ENCODE measurements at places on chromosomes 5 and 9.

DNA sequence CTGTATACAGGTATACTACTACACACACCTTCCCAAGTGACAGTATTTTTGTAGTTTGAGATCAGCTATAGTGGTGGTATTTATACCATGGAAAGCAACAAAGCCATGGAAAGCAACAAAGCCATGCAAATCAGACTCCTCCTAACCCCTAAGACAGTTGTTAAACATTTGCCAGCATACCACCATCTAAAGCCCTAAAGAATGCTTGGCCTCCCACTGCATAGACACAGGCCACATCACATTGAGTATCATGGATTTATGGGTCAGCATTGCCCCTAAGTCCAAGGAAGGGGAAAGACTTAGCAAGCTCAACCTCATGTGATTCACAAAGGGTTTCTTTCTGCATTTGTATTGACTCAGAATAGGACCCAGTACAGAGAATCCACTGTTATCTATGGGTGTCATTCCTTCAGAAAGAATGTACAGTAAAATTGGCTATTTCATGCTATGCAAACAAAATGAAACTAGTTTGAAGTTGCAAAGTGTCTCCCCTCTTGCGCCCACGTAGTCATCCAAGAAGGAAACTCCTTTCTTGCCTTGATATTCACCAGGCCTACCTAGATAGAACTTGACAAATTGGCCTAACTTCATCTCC, 70.4 kb upstream of the IQGAP2 start:
- no peak for DNase-seq

GRCh38 chr9:111924281-111924680, 27.7 kb downstream of the UGCG start:
- DNase-seq, result no peak

DNA sequence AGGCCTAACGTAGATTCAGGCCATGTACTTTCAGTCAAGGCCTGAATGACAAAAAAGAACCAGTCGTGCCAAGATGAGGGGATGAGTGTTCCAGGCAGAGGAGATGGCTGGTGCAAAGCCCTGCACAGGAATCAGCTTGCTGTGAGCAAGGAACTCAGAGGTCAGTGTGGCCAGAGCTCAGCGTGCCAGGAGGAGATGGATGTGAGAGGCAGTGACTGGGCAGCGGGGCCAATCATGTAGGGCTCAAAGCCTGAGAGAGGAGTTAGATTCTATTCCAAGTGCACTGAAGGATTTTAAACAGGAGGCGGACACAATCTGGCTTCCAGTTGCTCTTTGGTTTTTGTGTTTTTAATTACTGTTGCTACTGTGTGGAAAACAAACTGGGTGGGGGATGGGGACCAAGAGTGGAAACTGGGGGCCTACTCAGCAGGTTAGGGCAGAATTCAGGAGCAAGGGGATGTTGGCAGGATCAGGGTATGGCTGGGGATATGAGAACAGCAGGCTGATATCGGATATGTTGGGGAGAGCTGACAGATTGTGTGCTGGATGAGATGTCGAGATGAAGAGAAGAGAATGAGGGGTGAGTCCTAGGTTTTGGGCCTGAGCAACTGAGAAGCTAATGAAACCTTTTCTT, 64.3 kb downstream of the ANGPTL2 start:
- no peak for DNase-seq

DNA sequence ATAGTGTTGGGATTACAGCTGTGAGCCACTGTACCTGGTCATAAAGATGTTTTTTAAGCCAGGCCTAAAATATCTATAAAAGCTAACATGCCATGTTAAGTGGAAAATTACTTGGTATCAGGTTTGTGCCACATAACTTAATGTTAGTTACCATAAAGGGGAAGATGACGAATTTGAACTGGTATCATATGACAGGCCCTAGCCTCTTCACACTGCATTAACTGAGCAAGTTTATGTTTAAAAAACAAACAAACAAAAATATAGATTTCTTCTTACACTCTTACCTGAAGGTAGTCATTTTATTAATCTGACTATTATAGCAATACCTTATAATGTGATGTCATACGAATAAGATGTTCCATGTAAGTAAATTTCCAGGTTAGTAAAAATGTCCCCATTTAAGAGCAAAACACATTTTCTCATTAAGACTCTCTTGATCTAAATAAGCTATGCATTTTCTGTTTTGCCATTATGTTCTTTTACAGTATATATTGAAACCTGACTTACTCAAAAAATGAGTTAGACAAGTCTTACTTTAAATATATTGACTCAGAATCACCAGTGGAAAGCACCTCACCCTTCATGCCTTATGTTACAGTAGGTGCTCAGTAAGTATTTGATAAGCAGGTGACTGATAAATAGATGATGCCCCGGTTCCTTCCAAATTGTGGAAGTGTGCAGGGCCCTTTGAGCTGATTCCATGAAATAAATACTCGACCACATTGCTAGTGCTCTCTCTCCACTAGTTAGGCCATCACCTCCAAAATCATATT, 125.4 kb downstream of the CDC42SE2 start:
- no peak for DNase-seq

DNA sequence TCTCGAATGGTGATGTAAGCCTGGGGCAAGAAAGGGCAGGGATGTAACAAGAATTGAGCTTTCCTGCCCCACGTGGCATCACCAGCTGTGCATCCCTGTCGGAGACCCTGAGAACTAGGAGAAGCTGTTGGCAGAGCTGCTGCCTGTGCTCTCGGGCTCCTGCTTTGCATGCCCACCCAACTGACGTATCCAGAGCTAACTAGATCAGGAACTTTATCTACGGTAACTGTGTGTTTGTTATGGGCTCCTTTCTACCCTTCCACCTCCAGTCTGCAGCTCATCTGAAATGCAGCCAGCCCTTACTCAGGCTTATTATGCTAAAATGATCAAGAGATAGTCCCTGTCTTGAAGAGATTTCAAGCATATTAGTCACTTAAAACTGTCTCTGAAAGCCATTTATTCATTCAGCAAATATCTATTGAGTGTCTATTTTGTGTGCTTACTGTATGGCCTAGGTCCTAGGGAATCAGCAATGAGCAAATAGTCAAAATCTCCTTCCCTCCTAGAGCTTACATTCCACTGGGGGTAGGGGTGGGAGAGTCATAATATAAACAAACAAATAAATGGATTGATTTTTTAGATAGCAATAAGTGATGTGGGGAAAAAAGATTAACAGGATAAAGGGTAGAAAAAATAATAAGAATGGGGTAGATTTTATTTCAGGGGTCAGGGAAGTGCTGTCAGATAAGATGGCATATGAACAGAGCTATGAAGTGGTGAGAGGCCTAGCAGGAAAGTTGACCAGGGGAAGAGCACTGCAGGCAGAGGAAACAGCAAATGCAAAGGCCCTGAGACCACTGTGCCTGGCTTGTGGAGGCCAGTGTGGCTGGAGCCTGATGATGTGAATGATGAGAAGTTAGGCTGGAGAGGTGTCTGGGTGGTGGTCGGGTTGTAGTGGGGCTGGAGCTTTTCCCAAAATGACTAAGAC, 118.2 kb downstream of the GALNT10 start:
- DNase-seq, result no peak

GRCh38 chr9:131995382-131995781, 84.3 kb downstream of the MED27 start:
- no peak for DNase-seq

DNA sequence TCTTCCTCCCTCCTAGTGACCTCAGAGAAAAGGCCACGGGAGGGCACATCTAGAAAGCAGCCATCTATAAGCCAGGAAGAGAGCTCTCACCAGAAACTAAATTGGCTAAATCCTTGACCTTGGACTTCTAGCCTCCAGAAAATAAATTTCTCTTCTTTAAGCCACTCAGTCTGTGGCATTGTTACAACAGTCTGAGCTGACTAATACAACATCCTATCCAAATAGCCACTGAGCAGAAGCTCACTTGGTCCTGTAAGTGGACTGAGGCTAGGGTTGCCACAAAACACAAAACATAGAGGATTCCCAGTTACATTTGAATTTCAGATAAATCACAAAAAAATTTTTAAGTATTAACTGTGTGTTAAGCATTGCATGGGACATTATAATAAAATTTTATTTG, 383.4 kb downstream of the MLLT3 start:
- no peak for DNase-seq

- no peak for DNase-seq
Observed at GRCh38 chr9:18343784-18344183, 130.2 kb upstream of the ADAMTSL1 start.

DNA sequence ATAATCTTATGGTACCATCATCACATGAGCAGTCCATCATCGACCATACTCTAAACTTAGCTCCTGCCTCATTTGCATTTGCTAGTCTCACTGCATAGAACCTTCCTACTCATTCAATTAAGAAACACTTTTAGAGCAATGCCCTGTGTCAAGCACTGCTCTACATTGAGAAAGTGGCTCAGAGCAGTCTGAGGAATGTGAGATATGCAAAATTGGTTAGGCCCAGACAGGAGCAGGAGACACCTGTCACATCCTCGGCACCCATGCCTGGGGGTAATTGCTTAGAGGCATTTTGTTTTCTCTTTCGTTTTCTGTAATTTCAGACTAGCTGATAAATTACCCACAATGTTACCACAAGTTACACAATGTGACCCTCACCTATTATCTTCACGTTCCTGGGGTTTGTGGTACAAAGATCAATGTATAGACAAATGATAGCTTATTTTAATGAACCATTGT, 4.9 kb upstream of the RARS1 start:
- peak; percentile 13 for DNase-seq

DNA sequence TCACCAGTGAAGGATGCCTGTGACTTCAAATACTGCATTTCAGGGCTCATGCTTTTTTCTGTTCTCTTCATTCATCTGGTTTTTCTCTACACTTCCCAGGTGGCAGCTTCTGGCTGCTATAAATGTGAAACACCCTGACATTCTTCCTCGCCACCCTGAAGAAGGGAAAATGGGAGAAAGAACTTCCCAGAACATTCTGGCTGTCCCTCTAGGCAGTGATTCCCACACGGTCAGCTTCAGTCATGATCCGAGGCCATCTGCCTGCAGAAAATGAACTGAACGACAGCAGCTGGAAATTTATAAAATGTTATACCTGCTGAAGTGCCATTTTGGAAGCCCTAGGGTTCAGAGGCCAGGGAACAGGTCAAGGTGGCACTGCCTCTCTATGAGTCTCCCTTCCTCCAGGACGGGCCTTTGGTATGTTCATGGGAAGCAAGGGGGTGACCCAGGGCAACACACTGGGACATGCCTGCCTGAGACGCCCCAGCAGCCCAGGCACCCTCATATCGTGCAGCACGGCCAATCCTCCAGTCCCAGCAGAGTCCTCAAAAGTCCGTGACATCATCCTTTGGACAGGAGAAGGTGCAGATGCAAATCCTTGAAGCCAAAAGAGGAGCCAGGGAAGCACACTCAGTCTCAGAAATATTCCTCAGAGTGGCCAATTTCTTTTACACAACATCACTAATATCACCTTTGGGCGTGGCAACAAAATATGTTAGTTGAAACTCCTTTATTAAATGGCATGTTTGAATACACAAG, 107.1 kb downstream of the SEMA5A start:
- no peak for DNase-seq

- no peak for DNase-seq
Observed at GRCh38 chr9:114591291-114591787, 3.8 kb downstream of the ATP6V1G1 start.

GRCh38 chr9:5442400-5443011, 4.8 kb upstream of the PLGRKT start:
- no peak for DNase-seq

DNA sequence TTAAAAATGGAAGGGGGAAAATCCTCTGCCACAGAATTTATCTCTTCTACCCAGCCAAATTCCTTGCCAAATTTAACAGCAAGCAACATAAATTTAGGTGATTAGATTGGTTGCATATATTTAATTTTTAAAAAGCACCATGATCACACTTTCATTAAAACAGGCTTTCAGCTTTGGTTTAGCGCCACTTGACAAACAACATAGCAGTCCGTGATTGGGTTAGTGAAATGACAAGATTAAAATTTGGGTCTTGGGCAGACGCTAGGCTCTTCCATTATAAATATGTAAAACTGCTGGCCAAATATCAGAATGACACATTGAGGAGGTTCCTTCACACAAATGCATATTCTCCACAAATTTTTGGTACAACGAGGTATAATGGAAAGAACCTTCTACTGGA, 58.2 kb upstream of the CER1 start:
- DNase-seq, result no peak

DNA sequence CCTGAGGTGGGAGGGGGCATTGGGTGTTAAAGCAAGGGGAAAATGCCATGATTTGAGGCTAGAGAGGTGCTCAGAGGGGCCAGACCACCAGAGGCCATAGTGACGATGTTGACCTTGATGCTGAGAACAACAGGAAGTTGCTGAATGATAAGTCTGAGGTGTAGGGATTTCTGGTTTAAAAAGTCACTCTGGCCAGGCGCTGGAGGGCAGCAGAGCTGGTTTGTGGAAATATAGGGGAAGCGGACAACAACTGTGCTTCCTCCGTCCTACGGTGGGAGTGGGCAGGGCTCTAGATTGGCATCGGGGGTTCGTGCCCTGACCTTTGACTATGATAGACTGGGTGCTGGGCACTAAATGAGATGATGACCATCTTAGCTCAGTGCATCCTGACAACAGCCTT, 44.7 kb downstream of the STOM start:
- no peak for DNase-seq

DNA sequence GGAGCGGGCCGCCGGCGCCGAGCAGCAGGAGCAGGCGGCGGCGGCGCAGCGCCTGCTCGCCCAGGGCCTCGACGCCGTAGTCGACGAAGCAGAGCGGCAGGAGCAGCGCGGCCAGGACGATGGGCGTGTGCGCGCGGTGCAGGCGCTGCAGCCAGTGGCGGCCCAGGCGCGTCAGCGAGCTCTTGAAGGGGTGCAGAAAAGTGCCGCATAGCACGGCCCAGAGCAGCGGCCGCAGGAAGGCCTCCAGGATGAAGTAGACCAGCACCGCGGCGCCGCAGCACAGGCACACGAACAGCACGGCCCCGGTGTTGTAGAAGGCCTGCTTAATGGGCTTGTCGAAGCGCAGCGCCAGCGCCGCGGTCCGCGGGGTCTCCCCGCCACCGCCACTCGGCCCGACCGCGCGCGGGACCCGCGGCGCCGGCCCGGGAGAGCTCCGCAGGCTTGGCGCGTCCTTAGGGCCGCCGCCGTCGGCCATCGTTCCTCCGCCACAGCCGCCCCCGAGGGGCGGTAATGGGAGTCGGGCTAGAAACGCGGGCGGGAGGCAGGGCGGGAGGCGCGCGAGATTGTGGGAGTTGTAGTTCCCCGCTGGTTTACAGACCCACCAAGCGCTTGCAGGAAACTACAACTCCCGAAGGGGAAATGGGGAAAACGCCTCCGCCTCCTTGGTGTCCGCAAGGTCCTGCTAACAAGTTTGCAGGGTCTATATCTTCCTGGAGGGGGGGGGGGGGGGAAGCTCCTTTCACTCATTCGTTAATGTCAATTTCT, at the start of gene TMEM245:
Gene TMEM245, minus strand, starts transcription at position 509 of the 765 bp plus-strand sequence. Its CDS starts 34 bp downstream, at position 475.
- peak; percentile 88 for DNase-seq
